ENCODE measurements at places on chromosomes 4 and X.

GRCh38 chr4:155099231-155099630 is 109.2 kb upstream of the NPY2R start:
- DNase-seq: no peak

DNA sequence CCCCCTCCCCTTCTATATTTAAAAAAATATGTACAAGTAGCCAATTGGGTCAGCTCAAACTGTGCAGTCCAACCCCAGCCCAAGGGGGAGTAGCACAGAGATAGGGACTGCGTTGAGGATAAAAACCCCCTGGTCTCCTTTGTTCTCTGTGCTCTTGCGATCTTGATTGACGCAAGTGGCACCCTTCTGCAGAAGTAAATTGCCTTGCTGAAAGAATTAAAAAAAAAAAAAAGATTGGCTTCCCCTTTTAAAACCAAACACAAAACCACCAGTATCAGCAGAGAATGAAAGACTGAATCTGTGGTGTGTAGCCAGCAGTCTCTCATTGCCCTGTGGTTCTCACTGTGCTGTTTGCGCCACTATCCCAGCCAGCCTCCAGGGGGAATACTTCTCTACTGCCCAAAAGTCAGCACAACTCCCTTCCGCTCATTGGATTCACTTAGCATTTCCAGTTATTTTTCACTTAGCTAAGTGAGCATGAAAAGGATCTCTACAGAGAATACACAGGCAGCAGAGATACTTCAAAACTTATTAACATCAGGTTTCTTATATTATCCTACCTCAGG is 29.7 kb downstream of the MANBA start:
- DNase-seq: no peak

- peak; percentile 63 for DNase-seq
These were observed 86.3 kb downstream of the EGF start for GRCh38 chr4:109998867-109999584.

GRCh38 chrX:111728096-111728495 is 47.1 kb downstream of the ALG13 start:
- peak; percentile 2 for DNase-seq

DNA sequence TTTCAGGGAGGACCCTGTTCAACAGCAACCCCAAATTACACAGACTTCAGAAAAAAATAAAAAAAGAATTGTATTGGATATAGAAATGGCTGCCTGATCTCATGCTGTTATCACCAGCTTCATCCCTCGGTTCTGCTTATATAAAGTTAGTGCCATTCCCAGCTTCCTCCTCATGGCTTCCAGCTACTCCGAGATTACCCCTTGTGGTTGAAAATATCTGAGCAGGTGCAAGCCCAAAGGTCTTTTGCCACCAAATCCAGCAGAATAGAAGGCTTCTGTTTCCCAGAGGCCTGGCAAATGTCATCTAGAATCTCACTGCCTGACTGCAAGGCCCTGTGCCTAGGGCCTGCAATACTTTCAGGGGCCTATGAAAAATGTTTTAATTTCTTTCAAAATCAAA is 13.8 kb upstream of the HPGDS start:
- no peak for DNase-seq

- peak; percentile 25 for DNase-seq
These were observed 607 bp upstream of the SCOC start for GRCh38 chr4:140372751-140373327.

GRCh38 chr4:142556048-142556447 is 290.1 kb downstream of the INPP4B start:
- DNase-seq: no peak

DNA sequence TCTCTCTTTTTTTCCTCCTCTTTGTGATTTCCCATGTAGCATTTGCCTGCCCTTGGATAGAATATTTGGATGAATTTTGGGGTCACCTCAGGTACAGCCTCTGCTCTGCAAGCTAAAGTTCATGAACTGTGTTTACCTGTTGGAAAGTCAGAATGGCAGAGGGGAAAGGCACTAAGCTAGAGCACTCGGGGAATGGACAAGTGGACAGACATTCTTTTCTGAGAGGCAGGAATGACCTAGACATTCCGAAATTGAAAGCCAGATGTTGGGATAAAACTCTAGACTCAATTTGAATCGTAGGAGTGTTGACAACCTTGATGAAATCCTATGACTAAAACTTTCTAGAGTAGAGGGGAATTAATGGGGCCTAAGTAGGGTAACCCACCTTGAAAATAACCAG is 56.1 kb downstream of the LUZP4 start:
- DNase-seq: no peak

- DNase-seq: peak; percentile 42
These were observed 65.8 kb upstream of the DIPK2B start for GRCh38 chrX:45266456-45266855.

DNA sequence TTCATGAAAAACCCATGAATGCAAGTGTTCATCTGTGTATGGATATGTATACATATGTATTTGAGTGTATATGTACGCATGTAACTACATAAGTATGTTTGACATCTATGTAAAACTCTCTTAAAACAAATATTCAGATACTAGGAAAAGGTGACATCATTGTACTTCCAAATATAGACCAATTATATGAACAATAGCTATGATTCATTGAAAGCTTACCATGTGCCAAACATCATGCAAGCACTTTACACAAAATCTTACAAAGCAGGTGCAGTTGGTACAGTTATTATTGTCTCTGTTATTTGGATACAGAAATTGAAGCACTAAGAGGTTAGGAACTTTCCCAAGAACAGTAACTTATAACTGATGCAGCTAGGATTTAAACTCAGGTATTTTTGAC is 21.4 kb downstream of the MAGEB17 start:
- DNase-seq: peak; percentile 40

DNA sequence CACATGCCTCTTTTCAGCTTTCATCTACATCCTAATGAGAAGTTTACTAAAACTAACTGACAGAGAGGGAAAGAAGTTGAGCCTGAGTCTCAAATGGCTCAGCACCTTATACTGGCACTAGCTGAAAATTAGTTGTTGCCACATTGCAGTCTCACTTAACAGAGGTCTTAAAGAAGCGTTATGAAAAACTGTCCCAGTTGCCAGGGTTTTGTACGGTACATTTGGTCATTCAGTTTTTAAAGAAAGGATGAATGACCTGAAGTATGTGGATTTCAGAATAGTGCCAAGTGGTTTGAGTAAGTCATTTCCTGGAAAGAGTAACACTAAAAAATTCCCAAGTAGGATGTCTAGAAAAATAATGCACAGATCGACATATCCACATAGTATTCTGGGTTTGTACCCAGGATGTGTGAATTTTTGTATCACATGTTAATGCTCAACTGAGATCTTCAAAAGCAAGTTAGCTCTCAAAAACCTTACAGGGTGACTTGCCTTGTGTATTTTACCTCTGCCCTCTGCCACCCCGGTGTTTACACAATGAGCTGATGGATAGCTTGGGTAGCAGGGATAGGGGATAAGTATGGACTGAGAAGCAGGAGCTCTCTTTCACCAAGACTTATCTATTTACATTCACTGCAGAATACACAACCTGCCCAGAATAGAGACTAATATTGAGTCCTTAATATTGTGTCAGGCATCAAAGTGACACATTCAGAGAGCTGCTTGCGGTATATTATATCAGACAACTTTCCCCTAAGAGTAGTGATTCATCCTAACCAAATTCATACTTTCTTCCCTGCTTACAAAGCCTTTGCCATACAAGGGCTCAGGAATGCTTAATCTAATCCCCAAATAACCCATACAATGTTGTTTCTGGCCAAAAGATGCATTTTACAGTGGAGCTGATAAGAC is 1075.7 kb upstream of the PABPC4L start:
- peak; percentile 22 for DNase-seq

GRCh38 chrX:101759000-101759399 is 99.3 kb upstream of the ARMCX2 start:
- DNase-seq: peak; percentile 48

- DNase-seq: no peak
These were observed 181.6 kb downstream of the LARP7 start for GRCh38 chr4:112818594-112818965.

- DNase-seq: peak; percentile 22
These were observed 100.3 kb downstream of the SORBS2 start for GRCh38 chr4:185711726-185712125.

GRCh38 chr4:47561331-47561730 is 76.3 kb downstream of the ATP10D start:
- no peak for DNase-seq

DNA sequence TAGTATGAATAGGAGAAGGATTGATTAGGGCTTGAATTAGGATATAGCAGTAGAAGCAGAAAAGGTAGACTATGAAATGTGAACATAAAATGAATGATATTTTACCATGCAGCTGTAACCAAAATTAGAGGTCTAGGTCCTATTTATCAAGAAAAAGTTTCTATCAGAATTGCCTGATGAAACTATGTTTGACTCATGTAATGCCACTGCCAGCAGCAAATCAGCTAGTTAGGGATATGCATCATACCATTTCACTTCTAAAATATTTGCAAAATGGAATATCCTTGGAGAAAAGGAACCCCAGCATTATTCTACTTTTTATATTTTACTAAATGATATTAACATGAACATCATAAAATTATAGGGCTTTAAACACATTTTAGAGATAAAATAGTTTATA is 188.4 kb downstream of the WDFY3 start:
- DNase-seq: no peak

DNA sequence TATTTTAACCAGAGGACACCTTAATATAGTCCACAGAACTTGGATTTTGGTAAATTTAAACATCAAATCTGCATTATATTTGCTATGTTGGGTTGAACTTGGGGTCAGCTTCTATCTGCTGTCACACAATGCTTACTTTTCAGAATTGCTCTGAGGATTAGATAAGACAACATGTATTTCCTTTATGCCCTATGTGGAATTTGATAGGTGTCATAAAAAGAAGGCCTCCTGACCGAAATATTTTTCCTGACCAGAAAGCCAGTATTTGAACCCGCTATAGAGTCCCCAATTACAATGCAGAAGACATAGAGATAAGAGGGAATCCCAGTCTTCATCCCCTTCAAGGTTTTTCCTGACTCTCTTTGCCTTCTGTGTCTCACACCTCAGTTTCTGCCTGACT is 4.1 kb downstream of the MTTP start:
- no peak for DNase-seq

- no peak for DNase-seq
These were observed 68.4 kb downstream of the PDLIM5 start for GRCh38 chr4:94519925-94520789.

DNA sequence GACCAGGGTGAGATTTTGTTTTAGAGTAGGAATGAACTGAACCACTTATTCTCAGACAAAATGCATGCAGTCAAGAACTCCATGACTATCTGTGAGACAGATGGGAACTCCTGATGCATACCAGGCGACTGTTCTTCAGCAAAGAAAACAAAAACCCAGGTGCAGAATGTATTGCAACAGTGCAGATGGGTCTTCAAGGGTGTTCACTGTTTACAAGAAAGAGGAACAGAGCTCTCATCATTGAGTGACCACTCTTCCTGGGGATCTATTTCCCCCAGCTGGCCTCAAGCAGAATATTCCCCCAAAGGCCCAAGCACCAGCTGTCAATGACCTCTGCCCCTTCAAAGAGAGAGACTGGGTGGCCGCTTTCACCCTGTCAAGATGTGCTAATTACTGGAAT is 39.7 kb upstream of the BMP3 start:
- no peak for DNase-seq

- DNase-seq: no peak
These were observed 11.0 kb upstream of the CYTL1 start for GRCh38 chr4:5030221-5030620.

DNA sequence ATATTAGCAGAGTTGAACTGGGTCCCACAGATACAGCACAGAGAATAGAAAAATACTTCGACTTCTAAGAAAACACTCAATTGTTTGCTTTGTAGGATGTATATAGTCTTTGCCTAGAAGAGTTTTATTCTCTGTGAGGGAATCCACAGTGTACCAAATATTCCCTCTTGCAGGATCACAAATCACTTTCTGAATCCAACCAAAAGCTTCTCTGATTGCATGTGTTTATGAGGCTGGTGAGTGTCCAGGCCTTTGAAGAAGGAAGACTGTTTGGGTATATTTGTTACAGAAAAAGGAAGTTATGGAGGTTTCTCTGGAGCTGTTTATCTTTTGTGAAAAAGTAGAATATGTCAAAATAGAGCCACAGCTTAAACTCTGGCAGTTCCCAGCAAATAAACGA is 423.2 kb downstream of the AFF2 start:
- no peak for DNase-seq

DNA sequence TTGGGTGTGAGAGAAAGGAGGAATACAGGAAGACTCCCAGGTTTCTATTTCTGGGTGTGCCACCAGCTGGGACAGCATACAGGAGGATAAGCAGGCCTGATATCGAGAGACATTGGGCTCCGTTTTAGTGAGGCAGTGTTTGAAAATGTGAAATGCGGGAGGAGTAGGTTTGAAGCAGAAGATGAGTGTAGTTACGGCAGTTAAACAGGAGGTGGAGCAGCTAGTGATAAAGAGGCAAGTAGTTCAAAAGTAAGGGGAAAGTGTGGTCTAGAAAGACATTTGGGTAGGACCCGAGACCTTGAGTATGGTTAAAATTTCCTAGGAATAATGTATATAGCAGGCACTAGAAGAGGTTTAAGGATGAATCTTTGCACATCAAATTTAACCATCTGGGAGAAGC is 42.4 kb downstream of the DCUN1D4 start:
- DNase-seq: peak; percentile 2

DNA sequence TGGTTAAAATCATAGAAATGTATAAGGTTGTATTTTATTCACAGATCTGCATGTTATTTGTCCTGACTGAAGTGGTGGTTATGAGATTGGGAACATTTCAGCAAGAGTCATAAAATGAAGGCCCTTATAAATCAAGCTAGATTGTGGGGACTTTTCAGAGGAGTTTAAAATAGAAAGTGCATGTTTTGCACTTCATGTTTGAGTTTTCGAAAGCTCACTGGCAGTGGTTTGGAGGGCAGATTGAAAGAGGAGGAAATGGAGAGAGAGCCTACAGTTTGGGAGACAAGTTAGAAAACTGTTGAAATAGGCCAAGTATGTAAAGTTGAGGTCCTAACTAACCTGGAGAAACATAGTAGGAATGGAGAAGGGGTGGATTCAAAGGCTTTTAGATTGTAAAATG is 124.9 kb downstream of the KDM6A start:
- no peak for DNase-seq

DNA sequence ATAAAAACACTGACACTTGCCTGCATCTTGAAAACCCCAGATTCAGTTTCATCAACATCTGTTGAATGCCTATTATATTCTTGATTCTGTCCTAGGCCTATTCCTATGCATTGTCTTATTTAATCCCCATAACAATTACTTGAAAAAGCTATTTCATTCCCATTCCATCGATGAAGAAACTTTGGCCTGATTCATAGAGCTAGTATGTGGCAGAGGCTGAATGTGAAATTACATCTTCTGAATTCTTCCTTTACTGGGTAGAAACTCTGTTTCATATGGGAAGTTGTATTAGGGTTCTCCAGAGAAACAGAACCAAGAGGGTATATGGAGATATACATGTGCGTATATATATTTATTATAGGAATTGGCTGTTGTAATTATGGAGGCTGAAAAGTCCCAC is 35.0 kb upstream of the SLC4A4 start:
- DNase-seq: no peak

GRCh38 chr4:185793716-185794115 is 18.3 kb downstream of the SORBS2 start:
- DNase-seq: no peak
